ENCODE measurements at places on chromosomes 12 and 14.

GRCh38 chr14:23040100-23040499, 1.9 kb upstream of the PSMB11 start:
- no peak for DNase-seq

GRCh38 chr12:54641089-54641488, 6.4 kb upstream of the LACRT start:
- no peak for DNase-seq

- DNase-seq: no peak
These were observed 35.8 kb upstream of the ZFP36L1 start for GRCh38 chr14:68828698-68829097.

GRCh38 chr12:15693228-15693911, 95.8 kb downstream of the EPS8 start:
- DNase-seq: no peak

GRCh38 chr14:93663317-93663716, 125.0 kb downstream of the PRIMA1 start:
- DNase-seq: no peak

- DNase-seq: no peak
These were observed 7.8 kb downstream of the ERP29 start for GRCh38 chr12:112020947-112021457.
